ENCODE measurements at places on chromosomes 7 and 10.

DNA sequence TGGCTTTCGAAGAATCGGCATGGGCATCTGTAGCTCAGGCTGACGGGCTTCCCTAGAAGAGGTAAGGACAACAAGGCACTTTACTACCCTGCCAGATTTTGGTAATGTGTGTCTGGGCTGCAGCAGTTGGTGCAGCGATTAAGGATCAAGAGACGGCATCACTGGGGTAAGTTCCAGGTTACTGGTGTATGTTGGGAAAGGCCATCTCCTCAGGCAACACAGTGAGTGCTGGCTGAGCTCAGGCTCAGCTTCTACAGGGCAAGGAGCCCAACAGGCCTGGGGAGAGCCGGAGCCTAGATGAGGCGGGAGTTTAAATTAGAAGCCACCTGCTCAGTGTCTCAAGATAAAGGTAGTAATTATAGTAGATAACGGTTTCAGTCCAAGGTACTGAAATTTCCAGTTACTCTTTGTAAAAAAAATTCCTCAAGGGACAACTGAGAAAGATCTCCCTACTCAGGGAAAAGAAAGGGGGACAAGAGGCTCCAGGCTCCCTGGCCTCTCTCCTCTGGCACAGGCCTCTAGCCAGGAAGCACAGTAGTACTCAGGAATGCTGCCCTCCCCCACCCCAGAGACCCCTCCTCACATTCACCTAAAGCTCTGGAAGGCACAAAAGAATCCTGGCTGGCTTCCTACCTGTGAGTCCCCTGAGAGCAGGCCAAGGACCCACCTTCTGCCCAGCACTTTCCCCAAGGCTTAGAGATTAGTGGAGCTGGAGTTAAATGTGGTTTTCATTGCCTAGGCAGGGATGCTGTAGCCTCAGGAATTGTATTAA, 3.9 kb downstream of the CXCL12 start:
- DNase-seq = no peak

- DNase-seq = no peak
Measured at GRCh38 chr10:122421054-122421625, 33.3 kb upstream of the ARMS2 start.

- no peak for DNase-seq
Measured at GRCh38 chr7:78523930-78524329, 725.4 kb downstream of the PHTF2 start.

DNA sequence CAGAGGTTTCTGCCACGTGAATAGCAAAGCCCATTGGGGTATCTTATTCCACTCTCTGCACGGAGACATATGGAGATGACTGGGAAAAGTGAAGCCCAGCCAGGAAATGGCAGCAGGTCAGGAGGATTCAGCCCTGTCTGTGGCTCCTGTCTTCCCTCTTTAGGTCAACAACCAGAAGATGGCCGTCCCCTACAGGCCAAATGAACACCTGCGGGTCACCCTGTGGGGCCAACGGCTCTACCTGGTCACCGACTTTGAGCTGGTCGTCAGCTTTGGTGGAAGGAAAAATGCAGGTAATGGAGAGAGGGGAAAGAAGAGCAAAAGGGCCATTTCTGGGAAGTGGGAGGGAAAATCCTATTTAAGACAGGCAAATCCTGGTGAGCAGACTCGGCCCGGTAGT, 38.3 kb downstream of the EPHB4 start:
- DNase-seq = no peak

Measured in stimulated activated CD8-positive, alpha-beta memory T cell treated with anti-CD3 and anti-CD28 coated beads, Interleukin-7, amount 100 ng/mL, for 1 hour (primary cell).